ENCODE measurements at places on chromosomes 7 and 10.

GRCh38 chr7:92717993-92718716 lies 118.2 kb downstream of the CDK6 start:
- H3K27me3 ChIP-seq: no peaks in the 10 kb centered on the region
- no peak overlapping the region for H3K27ac ChIP-seq
- H3K4me1 ChIP-seq: peaks cover 27% of the 10 kb centered on the region

GRCh38 chr7:41633690-41634089 lies 69.2 kb downstream of the INHBA start:
- no peak overlapping the region for H3K27ac ChIP-seq
- no peak overlapping the region for H3K4me3 ChIP-seq
- no peaks in the 10 kb centered on the region for H3K4me1 ChIP-seq
- no peaks in the 10 kb centered on the region for H3K27me3 ChIP-seq
- no peaks in the 10 kb centered on the region for H3K36me3 ChIP-seq
- no peak for DNase-seq

GRCh38 chr7:116728413-116728812 lies 56.4 kb downstream of the MET start:
- H3K36me3 ChIP-seq: no peaks in the 10 kb centered on the region
- H3K27me3 ChIP-seq: no peaks in the 10 kb centered on the region
- peaks cover 64% of the 10 kb centered on the region for H3K4me1 ChIP-seq
- no peak overlapping the region for H3K4me3 ChIP-seq
- no peak overlapping the region for H3K27ac ChIP-seq
- no peak for DNase-seq

DNA sequence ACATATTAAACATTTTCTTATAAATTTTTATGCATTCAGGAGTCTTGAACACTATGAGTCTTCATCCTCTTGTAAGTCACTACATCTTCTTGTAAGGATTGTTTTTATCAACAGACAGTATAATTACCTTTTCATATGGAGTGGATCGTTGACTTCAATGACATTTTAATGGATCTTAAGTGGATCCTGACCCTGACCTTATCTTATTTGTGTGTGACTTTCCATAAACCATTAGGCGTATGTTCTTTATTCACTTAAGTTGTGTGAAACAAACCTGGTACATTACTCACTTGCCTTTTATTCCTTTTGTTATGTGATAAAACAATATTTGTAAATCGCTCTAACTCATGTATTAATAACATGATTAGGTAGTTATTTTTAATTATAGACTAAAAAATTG lies 18.5 kb upstream of the SEMA3C start:
- no peaks in the 10 kb centered on the region for H3K36me3 ChIP-seq
- no peak for DNase-seq
- H3K4me3 ChIP-seq: no peak overlapping the region
- peaks cover 5% of the 10 kb centered on the region for H3K4me1 ChIP-seq

DNA sequence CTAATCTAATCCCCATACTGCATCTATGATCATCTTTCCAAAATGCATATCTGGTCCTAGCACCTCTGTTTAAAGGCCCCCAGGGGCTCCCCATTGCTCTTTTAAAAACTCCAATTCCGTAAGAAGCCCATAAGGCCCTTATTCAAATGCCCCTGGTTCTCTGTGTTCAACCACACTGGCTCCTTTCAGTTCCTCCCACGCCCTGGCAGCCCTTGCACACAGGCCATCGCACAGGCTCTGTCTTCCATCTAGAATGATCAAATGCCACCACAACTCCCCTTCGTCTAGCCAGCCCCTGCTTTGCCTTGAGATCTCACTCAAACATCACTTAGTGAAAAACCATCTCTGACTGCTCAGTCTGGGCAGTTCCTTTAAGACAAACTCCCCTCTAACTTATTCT lies 112.9 kb upstream of the LYZL2 start:
- no peak overlapping the region for H3K27ac ChIP-seq
- no peaks in the 10 kb centered on the region for H3K4me1 ChIP-seq
- no peak overlapping the region for H3K4me3 ChIP-seq
- H3K27me3 ChIP-seq: peaks cover 12% of the 10 kb centered on the region
- H3K36me3 ChIP-seq: no peaks in the 10 kb centered on the region

- no peak overlapping the region for H3K27ac ChIP-seq
- DNase-seq: no peak
- no peaks in the 10 kb centered on the region for H3K36me3 ChIP-seq
- peaks cover 48% of the 10 kb centered on the region for H3K27me3 ChIP-seq
- H3K4me1 ChIP-seq: 0 out of 2 replicates have a peak, but pooled peaks cover 9% of the 10 kb centered on the region
- no peak overlapping the region for H3K4me3 ChIP-seq
These were observed 18.2 kb upstream of the C10orf105 start for GRCh38 chr10:71737834-71738197.

DNA sequence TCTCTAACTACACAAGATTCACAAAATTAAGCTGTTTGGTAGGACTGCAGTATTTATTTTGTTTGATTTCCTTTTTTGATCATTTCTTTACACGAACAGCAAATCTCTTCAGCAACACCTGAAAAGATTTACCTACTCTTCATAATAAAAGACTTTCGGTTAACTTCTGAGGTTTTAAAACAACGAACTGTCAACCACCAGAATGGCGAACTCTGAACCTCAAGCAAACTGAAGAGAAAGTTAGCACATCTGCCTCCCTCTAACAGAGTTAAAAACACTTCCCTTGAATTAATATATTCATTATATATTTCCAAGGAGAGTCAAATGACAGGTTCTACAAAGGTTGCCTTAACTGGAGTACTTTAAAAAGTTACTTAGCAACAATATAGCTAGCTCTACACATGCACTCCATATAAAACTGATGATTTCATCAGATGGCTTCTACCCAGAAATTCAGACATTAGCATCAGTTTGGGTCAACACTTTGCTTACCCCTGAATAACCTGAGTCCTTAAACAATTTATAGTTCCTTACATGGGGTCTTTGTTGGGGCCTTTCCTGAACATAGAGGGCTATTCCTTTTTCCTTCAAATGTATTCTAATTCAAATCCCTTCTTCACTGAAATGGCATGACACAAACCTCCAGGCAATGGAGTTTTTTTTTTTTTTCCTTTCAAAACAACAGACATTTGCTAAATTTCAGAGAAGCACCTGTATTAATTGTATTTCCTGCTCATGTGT lies 118.3 kb downstream of the SEM1 start:
- H3K36me3 ChIP-seq: no peaks in the 10 kb centered on the region
- no peak overlapping the region for H3K27ac ChIP-seq
- no peak overlapping the region for H3K4me3 ChIP-seq
- peaks cover 3% of the 10 kb centered on the region for H3K4me1 ChIP-seq
- no peak for DNase-seq

GRCh38 chr7:138226001-138226476 lies 149.8 kb downstream of the AKR1D1 start:
- peak; percentile 59 for DNase-seq
- H3K27ac ChIP-seq: no peak overlapping the region
- H3K36me3 ChIP-seq: no peaks in the 10 kb centered on the region

DNA sequence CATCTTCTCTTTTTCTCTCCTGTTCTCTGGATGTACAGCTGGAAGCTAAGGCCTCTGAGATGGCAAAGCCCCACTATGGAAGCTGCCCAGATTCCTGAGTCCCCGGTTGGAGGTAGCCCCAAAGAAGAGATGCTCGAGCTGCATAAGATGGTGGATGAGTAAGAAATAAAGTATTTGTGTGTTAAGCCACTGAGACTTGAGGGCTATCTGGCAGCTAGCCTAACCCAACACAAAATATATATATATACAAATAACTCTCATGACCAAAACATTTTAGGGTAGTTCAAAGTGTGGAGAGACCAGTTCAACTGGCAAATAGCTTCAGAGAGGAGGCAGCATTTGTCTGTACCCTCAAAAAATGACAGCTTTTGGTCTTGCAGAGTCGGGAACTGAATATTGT lies 72.4 kb upstream of the PDE1C start:
- H3K36me3 ChIP-seq: no peaks in the 10 kb centered on the region
- no peak overlapping the region for H3K4me3 ChIP-seq
- no peak overlapping the region for H3K27ac ChIP-seq
- H3K4me1 ChIP-seq: no peaks in the 10 kb centered on the region
- no peaks in the 10 kb centered on the region for H3K27me3 ChIP-seq
- no peak for DNase-seq

DNA sequence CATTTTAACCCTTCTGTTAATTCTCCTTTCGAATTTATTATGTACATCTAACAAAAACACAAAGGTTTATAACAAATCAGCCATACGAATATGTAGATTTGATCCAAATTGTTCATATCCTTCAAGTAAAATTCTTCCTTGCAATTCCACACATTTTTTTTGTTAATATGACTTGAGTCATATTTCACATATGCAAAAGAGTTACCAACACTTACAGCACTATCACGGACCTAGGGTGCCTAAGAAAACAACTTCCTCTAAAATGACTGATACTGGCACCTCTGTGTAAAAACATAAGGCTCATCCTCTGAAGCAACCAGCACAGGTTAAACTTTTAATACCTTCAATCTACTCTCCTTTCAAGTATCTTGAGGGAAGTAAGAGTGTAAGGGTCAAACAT lies 451.8 kb downstream of the SEMA3D start:
- no peaks in the 10 kb centered on the region for H3K27me3 ChIP-seq
- no peaks in the 10 kb centered on the region for H3K4me1 ChIP-seq
- H3K36me3 ChIP-seq: no peaks in the 10 kb centered on the region
- H3K4me3 ChIP-seq: no peak overlapping the region

DNA sequence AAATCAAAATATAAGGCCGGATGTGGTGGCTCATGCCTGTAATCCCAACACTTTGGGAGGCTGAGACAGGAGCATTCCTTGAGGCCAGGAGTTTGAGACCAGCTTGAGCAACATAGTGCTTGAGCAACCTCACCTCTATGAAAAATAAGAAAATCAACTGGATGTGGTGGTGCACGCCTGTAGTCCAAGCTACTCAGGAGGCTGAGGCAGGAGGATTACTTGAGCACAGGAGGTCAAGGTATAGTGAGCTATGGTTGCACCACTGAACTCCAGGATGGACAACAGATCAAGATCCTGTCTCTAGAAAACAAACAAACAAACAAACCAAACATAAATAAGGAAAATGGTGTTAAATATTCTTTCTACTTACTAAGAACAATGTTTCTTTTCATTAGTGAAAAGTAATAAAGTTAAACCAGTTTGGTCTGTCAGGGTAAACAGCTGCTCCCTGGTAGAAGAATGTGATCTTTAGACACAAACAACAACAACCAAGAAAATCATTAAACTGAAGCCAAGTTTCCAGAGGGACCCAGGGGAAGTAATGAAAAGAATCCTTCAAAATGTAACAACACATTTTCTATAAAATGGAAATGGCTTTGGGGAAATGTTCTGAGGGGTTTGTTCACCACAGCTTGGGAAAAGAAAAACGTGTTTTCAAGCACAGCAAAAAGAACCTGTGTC lies 17.5 kb upstream of the BAG3 start:
- peak overlapping the region; percentile 50 for H3K27ac ChIP-seq
- no peak for DNase-seq
- H3K36me3 ChIP-seq: no peaks in the 10 kb centered on the region
- peaks cover 49% of the 10 kb centered on the region for H3K4me1 ChIP-seq
- no peaks in the 10 kb centered on the region for H3K27me3 ChIP-seq

DNA sequence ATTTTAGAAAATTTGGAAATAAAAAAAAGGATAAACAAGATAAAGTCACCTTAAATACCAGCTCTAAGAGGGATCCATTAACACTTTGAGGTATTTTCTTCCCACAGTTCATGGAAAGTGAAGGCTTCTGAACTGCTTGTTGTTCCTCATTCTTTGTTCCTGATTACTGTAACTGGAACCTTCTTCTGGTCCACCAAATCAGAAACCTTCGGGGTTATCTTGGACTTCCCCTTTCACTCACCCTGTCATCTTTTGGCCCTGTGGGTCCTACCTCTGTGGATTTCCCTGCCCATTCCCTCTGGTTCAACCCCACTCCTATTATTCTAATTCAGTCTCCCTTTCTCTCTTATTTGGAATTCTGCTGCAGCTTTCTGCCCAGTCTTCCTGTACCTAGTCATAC lies 116.5 kb upstream of the PRPS1L1 start:
- no peaks in the 10 kb centered on the region for H3K27me3 ChIP-seq
- no peak overlapping the region for H3K4me3 ChIP-seq
- no peak overlapping the region for H3K27ac ChIP-seq
- no peaks in the 10 kb centered on the region for H3K36me3 ChIP-seq
- no peaks in the 10 kb centered on the region for H3K4me1 ChIP-seq

DNA sequence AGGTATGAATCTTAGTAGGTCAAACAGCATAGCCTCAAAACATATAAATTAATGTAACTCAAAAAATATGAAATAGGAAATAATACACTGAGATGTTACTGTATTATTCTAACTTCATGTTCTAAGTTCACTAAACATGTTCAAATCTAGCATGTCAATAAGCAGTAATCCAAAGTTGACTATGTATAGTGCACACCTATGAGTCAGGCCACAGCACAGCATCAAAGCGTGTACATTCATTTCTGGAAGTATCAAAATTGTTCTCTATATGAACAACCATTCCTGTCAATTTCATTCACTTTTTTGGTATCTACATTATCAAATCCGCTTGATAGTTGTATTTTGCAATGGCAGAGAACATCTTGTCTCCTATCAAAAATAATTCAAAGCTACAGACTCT lies 418.9 kb upstream of the POM121L12 start:
- DNase-seq: no peak
- H3K4me1 ChIP-seq: no peaks in the 10 kb centered on the region
- no peaks in the 10 kb centered on the region for H3K36me3 ChIP-seq

DNA sequence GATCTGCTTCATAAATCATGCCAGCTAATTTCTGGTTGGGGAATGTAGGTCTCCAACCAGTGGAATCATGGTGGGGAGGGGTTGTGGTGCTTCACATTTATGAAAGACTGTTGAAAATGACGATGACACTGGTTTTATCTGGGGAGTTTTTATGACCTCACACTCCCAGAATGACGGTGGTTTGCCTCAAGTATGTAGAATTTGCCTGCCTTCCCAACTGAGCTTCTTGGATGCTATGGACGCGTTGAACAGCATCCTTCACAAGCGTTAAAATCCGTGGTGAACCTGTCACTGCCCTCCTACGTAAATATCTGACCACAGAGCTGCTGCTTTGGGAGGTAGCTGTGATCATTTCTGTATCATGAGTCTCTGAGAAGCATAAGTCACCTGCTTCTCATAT lies 3.3 kb downstream of the INSYN2A start:
- no peak overlapping the region for H3K27ac ChIP-seq
- H3K4me3 ChIP-seq: no peak overlapping the region
- H3K36me3 ChIP-seq: no peaks in the 10 kb centered on the region
- no peak for DNase-seq

- no peak overlapping the region for H3K27ac ChIP-seq
- no peak for DNase-seq
- H3K27me3 ChIP-seq: no peaks in the 10 kb centered on the region
- no peaks in the 10 kb centered on the region for H3K36me3 ChIP-seq
These were observed 229.2 kb downstream of the GPAM start for GRCh38 chr10:111954386-111954785.

DNA sequence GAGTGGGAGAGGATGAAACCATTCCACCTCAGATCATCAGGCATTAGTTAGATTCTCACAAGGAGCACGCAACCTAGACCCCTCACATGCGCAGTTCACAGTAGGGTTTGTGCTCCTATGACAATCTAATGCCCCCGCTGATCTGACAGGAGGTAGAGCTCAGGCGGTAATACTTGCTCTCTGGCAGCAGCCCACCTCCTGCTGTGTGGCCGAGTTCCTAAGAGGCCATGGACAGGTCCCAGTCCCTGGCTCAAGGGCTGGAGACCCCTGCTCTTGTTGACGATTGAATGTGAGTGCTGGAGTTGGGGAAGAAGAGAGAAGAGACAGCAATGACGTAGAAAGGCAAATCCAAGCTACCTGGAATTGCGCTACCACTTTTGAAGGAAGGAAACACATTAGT lies 267.2 kb downstream of the TFEC start:
- DNase-seq: no peak
- no peak overlapping the region for H3K4me3 ChIP-seq
- H3K4me1 ChIP-seq: no peaks in the 10 kb centered on the region
- H3K27me3 ChIP-seq: no peaks in the 10 kb centered on the region
- no peaks in the 10 kb centered on the region for H3K36me3 ChIP-seq

Data from HepG2 (cell line).